ENCODE measurements at places on chromosomes 11 and 22. TPM values are rescaled to one million over a fixed set of nuclear protein-coding genes. Genes with fewer than 3 reads are reported as not detected.

Gene DEUP1
- not detected for total RNA-seq

Gene SPDYC
- total RNA-seq: not detected

- DNase-seq: peak; percentile 88
Observed at GRCh38 chr22:46006379-46007002, 29.5 kb upstream of the WNT7B start.

Gene OR8D1
- total RNA-seq: not detected

Gene PIWIL4
- not detected for total RNA-seq

Gene ZNF215
- 4.5 TPM for total RNA-seq

Gene CELF1
- 98.4 TPM for total RNA-seq

Gene OR51B2
- not detected for total RNA-seq

GRCh38 chr11:5345831-5346230 lies 2.5 kb upstream of the OR51B5 start:
- DNase-seq: no peak

Gene DUSP8
- total RNA-seq: 0.48 TPM

Gene PNPLA5
- total RNA-seq: not detected

GRCh38 chr11:11481371-11481770 lies 128.3 kb upstream of the CSNK2A3 start:
- no peak for DNase-seq

Gene NFAM1
- total RNA-seq: not detected

GRCh38 chr11:78535920-78536319 lies 38.7 kb downstream of the NARS2 start:
- DNase-seq: no peak

DNA sequence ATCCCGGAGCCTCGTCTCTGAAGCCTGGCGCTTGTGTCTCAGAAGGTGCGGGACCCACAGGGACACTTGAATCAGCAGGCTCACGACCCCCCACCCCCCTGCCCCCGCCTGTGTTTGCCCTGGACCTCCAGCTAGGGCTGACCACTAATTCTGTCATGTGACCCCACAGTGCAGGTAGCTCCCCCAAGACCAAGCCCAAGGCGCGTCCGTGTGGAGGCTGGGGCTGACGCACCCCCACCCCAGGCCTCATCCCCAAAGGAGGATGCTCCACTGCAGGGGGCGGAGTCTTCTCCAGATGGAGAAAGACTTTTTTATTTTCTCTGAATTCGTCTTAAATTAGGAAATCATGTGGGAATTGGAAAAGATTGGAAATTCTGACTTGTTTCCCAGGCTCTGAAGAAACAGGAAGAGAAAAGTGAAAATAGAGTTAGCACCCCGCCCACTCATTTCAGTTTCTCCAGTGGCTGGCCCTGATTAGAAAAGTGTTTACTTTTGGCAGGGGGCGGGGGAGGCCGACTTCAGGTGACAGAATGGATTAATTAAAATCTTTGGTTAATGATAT lies 1.0 kb upstream of the RELA start:
- no peak for DNase-seq

DNA sequence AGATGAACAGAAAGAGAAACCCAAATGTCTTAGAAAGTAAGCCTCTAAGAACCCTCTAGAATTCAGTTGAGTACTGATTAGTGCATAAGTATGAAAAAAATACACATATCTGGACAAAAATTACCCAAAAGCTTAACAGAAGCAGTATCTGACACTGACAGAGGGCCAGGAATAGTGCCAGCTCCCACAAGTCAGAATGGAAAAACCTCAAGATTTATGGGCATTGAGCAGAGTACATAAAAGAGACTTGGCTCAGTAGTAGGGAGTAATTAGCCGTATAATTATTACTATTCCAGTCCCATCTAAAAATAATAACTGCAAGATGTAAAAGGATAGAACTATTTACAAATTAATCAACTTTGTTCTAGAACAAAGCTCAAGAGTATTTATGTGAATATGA lies 834.5 kb downstream of the FAM181B start:
- DNase-seq: no peak

DNA sequence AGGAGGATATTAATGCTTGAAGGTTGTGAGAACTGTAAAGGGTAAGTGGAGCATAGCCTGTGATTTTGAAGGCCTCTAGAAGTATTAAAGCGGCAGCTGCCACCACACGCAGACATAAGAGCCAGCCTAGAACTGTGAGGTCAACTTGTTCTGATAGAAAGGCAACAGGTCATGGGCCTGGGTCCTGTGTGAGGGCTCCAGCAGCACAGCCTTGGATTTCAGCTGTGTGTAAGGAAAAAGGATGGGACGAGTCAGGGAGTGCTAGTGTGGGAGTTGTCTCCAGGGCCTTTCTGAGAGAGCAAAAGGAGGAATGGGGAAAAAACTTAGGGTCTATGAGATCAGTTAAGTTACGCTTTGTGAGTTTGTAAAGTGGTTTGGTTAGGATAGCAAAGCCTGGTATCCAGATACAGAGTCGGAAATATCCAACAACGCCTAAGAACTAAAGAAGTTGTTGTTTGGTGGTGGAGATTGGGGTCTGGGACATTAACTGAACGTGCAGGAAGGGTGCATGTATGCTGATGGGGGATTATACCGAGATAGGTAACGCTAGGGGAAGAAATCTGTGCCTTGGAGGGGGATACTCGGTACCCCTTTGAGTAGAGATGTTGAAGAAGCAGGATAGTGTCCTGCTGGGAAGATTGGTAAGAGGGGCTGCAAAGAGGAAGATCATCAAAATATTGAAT lies 17.4 kb upstream of the ANO1 start:
- no peak for DNase-seq

- no peak for DNase-seq
Observed at GRCh38 chr11:26032241-26032640, 299.7 kb upstream of the ANO3 start.

DNA sequence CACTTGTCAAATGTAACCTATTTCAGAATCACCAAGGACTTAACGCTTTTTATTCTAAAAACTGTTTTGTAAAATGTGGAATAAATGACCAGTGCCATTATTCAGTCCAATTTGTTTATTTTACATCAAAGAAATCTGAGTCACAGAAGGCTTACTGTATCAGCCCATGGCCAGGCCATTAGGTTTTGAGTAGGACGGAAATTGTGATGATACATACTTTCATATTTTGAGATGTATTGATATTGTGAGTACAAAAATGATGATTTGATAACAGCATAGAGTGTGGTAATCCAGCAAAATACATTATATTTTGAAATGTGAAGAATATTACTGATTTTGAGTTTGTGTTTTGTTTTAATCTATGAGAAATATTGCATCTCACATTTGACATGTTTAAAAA lies 81.1 kb downstream of the PIWIL3 start:
- DNase-seq: no peak

- peak; percentile 94 for DNase-seq
Observed at GRCh38 chr11:35035894-35036408, 103.0 kb upstream of the CD44 start.

DNA sequence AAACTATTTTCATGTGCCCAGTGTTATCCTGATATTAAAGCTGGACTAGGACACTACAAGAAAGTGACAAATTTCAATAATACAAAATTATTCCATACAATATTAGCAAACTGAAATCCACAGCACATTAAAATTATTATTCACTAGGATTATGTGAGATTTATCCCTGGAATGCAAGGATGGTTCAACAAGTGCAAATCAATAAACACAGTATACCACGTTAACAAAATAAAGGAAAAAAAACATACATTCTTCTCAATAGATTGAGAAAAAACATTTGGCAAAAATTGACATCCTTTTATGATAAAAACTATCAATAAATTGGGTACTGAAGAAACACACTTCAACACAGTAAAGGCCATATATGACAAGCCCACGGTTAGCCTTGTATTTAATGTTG lies 1758.2 kb upstream of the RAG2 start:
- no peak for DNase-seq

DNA sequence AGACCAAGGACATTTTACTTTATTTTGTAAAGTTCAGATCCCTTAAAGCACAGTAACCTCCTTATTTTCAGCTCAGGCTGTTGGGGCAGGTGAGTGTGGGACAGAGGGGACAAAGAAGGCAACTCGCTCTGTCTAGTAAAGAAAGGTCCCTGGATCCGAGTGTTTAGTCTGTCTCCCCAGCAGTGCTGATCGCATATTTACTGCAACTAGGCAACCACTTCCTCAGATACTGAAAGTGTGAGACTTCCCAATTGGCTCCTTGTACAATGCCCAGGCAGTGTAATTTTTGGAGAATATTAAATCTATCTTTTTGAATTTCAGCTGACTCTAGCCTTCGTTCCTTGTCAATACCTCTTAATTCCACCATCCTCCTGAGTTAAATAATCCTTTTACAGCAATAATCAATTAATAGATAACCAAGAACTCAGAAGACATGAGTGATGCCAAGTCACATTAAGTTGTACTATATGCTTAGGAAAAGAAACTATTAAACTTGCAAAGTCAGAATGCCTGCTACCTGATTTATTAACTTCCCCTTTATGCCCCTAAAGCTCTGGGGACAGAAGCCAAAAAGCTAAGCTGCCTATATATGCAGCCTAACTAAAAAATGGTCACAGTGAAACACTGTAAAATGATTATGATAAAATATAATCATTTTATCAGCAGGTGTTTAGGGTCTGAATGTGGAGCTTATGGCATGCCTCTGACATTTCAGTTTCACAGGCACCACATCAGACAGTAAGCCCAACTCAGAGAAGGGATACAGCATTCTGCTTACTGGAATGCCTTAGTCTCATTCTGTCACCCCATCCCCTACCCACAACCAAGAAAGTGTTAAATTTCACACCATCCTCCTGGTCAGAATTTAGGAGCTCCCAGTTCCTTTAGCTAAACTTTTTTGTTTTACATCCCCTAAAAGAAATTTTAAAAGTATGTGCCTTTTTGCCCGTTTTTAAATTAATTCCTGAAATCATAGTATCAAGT lies 138.7 kb downstream of the TRIM44 start:
- DNase-seq: no peak

Gene GP1BB
- not detected for total RNA-seq

- no peak for DNase-seq
Observed at GRCh38 chr22:32737811-32738497, 63.6 kb upstream of the TIMP3 start.

Gene LARGE2
- not detected for total RNA-seq

DNA sequence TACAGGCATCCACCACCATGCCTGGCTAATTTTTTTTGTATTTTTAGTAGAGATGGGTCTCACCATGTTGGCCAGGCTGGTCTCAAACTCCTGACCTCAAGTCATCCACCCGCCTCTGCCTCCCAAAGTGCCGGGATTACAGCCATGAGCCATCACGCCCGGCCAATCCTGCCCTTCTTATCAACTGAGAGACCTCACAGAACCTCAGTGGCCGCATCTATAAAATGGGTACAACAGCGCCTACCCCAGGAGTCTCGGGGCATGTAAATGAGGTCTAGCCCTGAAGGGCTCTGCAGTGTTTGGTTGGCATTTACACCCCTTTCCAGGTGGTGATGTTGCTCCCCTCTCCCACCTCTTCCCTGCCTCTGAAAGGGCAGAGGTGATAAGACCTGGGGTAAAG lies 11.7 kb downstream of the SYNGR1 start:
- no peak for DNase-seq

- DNase-seq: no peak
Observed at GRCh38 chr11:31820438-31820818, 9.3 kb upstream of the PAX6 start.

- no peak for DNase-seq
Observed at GRCh38 chr22:26394777-26395176, 34.3 kb upstream of the ASPHD2 start.

Gene SNX32
- total RNA-seq: not detected

Gene HMGXB4
- total RNA-seq: 23.3 TPM

Gene C2CD3
- total RNA-seq: 17.4 TPM

DNA sequence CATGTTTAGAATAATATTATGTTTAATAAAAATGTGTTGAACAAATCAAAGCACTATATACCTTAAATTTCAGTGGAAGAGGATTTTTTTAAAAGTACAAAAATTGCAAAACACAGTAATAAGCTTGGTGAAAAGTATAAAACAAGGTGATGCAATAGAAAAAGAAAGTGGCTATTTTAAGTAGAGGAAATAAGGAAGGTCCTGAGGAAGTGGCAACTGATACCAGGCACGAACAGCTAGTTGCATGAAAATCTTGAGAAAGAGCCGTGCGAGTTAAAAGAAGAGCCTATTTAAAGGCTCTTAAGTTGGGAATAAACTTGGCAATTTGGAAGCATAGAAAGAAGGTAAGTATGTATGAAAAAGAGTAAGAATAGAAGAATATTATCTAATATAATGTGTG lies 1679.3 kb downstream of the LRRC4C start:
- DNase-seq: no peak

- no peak for DNase-seq
Observed at GRCh38 chr11:74019104-74019738, 10.3 kb upstream of the UCP3 start.

Gene PAMR1
- 209 TPM for total RNA-seq

DNA sequence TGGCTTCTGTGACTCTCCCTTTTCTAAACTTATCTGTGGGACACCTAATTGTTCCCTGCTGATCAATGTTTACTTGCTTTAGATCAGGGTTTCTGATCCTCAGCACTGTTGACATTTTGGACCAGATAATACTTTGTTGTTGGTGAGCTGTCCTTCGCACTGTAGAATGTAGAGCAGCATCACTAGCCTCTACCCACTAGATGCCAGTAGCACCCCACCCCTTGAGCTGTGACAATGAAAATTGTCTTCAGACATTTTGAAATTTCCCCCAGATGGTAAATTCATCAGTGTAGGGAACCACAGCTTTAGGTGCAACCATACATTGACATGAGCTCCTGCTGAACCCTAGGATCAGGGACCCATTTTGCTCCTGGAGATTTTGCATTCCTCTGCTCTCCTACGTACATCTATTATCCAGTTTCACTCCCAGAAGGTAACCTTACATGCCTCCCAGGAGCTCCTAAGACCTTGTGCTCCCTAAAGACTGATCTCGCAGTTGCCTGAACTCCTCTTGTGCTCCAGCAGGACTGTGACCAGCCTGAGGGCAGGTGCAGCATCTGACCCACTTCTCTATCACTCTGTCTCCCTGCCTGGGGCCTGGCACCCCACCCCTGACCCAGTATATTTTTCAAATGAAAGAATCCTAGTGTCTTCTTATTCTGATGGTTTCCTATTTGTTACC lies 107.8 kb downstream of the FAR1 start:
- DNase-seq: no peak

- no peak for DNase-seq
Observed at GRCh38 chr11:3836903-3837302, 3.9 kb downstream of the RHOG start.

- DNase-seq: no peak
Observed at GRCh38 chr11:15988016-15988550, 368.3 kb downstream of the SOX6 start.

DNA sequence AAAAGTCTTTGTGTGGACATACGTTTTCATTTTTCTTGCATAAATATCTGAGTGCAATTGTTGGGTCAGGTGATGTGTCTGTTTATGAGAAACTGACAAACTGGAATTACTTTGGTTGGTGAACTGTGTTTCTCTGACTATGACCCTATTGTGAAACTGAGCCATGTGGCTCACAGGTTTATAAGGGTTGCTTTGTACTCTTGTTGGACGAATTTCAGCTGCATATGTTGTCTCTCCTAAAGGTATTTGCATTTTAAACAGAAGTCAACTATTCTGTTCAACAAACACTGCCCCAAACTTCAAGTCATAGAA lies 34.4 kb upstream of the RASD2 start:
- DNase-seq: no peak

GRCh38 chr11:60762851-60763691 lies 6.4 kb downstream of the MS4A15 start:
- DNase-seq: no peak

- no peak for DNase-seq
Observed at GRCh38 chr11:16925561-16926065, 88.6 kb downstream of the PLEKHA7 start.

All from HFFc6 (cell line).